ENCODE measurements at places on chromosomes 12 and 14.
A peak's percentile ranks its signal among the peaks of the same experiment; 100 is the strongest.

DNA sequence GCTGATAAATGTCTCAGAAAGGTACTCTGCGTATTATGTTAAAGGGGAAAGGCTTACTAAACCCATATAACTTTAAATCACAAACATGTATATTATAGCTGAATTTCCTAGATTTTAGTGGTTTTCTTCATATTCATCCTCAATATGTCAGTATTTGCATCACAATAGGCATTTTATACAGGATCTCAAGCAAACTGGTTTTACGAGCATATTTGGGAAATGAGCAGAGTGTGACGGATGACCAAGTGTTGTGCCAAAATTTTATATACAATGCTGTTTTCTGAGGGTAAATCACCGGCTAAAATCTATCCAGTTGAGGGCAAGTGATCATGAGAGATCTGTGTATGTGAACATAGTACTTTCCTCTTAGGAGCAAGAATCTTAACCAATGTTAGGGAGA, 8.4 kb downstream of the CPM start:
- no peak for DNase-seq

DNA sequence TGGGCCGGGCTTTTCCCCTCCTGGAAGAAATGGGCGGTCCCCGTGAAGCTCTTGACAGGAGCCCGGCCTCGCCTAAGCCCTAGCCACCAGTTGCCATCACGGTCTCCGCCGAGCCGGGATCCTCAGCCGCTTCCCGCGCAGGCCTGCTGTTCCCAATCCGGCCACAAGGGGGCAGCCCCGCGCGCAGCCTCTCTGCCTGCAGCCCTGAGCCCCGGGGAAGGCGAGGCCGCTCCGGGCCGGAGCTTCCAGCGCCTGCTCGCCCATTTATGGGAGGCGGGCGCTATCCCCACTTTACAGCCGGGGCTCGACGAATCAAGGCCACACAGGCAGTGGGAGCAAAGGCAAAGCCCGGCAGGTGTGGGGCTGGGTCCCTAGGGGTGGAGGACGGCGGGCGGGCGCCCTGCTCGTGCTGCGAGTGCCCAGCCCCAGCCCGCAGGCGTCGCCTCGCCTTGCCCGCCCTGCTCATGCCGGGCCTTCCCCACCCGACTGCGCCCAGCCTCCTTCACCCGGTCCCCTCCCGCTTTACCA, 61.5 kb downstream of the LGMN start:
- DNase-seq: peak; percentile 94

DNA sequence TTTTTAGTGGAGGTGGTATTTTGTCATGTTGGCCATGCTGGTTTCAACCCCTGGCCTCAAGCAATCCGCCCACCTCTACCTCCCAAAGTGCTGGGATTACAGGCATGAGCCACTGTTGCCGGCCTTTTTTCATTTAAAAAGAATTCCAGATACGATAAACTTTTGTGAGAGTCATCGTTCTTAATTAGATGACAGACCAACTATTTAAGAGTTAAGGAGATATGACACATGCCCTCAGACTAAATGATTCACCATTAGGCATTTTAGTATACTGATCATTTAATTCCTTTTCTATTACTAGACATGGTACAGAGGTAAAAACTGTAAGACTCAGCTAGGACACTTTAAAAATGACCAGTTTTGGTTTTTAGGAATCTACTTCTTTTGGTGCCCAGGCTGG, 2.4 kb downstream of the ANKRD13A start:
- no peak for DNase-seq

DNA sequence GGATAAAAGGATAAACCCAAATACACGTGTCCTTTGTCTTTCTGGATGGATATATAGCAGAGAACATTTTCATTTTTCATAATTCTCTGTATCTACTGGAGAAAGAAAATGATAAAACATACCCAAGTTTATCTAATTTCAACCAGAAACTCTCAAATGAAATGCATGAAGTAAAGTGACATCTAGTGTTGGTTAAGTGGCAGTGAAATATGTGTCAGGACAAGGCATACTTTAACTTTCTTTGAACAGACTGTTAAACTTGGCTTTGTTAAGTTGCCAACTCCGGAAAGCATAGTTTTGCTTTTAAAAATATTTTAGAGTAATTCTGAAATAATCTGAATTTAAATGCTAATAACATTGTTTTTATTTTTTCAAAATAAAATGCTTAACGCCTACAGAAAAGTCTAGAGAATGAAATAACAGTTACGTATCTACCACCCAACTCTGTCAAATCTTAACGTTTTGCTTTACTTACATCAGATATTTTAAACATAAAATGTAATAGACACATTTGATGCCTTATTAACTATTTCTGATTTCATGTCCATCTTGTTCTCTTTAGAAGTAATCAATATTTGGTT, 25.2 kb upstream of the NTN4 start:
- DNase-seq: no peak

DNA sequence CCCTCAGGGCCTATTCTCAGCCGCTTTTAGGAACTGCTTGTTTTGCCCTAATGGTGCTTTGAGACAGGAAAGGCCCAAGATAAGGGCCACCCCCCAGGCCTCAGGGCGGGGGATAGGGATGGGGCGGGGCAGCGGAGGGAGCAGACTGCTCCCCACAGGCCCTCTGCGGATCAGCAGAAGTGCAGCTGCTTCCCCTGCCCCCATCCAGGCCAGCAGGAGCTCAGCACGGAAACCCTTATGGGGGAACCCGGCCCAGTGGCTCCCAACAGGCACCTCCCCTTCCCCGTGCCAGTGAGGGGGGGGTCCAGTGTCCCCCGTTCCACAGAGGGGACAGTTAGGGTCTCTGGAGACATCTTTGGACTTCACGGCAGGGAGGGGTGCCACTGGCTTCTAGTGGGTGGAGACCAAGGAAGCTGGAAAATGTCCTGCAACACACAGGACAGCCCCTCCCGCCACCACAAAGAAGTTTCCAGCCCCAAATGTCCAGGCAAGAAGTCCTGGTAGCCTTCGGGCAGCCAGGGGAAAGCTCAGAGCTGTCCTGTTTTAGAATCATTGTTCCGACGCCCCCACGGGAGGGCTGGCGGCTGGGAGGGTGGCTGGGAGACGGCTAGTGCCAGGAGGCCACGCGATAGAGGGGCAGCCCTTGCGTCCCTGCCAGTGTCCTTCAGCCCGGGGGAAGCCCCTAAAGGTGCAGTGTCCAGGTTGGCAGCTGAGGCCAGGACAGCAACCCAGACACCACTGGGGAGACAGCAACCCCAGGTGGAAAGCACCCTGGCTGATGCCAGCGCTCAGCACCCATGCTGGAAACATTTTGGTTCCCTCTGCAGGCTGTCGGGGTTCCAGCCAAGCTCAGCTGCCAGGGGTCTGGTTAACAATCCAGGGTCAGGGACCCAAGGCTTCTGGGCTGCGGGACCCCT, 10.4 kb upstream of the GPR132 start:
- peak; percentile 48 for DNase-seq

DNA sequence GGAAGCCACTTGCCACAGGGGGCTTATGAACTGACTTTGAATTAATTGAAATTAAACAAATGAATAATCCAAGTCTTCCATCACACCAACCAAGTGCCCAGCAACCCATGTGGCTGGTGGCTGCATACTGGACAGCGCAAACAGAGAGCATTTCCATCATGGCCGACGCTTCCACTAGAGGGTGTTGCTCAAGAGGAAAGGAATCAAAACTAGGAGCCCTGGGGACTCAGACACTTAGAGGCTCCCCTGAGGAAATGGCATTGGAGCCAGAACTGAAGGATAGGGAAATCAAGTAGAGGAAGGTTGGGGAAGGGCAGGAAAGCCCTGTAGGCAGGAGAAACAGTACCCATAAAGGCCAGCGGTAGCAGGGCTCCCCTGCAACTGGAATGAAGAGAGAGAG, 50.6 kb upstream of the NUAK1 start:
- no peak for DNase-seq

GRCh38 chr12:55008944-55009585, 10.7 kb upstream of the NEUROD4 start:
- DNase-seq: no peak

- no peak for DNase-seq
These were observed 59.2 kb upstream of the PELI2 start for GRCh38 chr14:56059054-56059453.

DNA sequence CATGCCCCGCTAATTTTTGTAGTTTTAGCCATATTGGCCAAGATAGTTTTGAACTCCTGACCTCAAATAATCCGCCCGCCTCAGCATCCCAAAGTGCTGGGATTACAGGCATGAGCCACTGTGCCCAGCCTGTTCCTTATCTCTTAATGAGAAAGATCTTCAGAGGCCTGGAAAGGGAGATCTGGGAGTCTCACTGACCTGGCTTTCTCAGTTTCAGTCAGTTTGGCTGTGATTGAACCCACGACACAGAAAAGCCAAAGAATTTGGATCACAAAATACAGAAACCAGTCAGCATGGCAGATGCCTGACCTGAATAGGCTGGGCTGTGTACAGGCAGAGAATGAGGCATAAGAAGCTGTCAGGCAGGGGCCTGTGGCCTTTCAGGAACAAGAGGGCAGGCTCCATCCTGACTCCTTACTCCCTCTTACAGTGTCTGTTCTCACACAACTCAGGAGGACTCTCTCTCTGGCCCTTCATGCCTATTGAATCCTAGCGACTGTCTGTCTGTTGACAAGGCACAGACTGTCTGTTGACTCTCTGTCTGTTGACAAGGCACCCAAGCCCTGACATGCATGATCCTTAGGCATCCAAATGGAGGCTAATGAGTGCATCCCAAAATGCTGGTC, 366.5 kb upstream of the CCDC196 start:
- DNase-seq: no peak

Data from nephron progenitor cell (in vitro differentiated cells).